ENCODE measurements at places on chromosomes 12 and 14.

DNA sequence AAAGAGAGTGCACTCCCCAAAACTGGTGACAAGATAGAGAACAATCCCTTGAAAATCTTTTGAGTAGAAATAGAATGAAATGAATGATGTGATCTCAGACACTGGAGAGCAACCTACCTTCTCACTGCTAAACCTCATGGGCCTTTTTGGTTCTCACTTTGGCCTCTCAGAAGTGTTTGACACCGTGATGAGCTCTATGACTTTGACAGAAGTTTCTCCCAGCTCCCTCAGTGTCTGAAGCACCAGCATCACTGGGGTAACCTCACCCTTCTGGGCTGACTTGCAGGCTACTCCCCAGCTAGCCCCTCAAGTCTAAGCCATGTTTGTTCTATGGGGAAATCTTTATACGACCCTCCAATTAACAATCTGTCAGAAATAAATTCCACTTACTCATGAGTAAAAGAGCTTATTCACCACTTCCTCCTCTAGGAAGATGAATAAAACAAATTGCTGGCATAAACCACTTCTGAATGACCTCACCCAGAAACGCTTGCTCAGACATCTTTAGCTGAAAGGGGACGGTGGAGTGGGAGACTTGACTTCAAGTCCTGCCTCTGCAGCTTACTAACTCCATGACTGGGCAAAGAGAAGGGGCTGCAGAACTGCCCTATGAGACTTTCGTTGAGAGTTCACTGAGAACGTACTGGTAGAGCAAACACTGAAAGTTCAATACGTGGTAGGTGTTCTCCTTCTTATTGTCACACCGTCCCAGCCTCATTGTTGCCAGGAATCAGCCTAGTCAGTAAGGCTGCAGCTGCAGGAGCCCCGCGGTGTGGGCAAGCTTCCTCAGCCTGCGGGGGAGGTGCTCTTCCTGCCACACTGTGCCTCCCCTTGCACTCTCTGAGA is 46.5 kb downstream of the ST8SIA1 start:
- peak; percentile 7 for DNase-seq

DNA sequence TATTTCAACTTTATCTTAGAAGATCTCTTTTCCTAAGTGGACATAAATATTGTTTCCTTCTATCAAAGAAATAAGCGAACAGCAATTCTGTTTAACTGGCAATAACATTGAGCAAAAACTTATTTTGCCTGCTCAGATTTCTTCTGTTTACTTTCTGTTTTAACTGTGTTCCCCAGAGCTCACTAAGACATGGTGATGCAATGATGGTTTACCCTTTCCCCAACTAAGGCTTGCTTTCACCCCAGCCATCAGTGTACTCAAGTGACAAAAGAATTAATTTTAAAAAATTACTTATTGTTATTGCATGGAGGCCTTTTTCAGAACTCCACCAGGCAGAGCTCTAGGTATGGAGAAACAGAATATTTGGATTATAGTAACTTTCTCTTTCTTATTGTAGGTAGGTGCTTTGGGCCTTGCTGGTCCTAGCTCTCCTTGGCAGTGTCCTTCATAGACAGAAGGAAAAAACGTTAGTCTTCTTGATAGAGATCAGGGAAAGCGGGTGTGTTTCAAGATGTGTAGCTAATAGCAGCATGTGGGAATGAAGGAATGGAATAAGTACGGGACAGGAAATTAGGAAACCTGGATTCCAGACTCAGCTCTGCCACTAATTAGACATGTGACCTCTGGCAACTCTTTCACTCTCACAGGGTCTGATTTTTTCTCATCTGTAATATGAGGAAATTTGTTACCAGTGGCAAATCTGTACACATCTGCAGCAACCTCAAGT is 14.6 kb upstream of the DDHD1 start:
- no peak for DNase-seq

DNA sequence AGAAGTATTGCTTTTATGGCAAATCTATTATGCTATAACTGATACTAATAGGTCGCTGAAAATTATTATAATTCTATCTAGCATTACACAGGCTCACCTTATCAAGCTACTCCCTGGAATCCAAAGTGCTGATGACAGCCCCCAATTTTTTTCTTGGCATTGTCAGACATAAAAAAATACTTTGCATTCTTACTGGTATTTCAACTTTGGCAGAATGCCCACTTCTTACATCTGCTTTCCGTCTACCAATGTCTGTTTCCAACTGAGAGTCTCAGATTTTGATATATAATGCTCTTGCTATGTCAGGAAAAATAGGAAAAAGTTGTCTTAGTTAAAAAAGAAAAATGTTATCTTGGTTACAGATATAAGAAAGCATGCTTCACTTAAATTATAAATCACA is 615.4 kb downstream of the C12orf50 start:
- DNase-seq: no peak

- no peak for DNase-seq
These were observed 333.2 kb downstream of the NPAS3 start for GRCh38 chr14:33271891-33272290.

- DNase-seq: no peak
These were observed 15.9 kb downstream of the ETNK1 start for GRCh38 chr12:22640851-22641250.

- no peak for DNase-seq
These were observed 176.7 kb downstream of the PAH start for GRCh38 chr12:102740141-102740955.

DNA sequence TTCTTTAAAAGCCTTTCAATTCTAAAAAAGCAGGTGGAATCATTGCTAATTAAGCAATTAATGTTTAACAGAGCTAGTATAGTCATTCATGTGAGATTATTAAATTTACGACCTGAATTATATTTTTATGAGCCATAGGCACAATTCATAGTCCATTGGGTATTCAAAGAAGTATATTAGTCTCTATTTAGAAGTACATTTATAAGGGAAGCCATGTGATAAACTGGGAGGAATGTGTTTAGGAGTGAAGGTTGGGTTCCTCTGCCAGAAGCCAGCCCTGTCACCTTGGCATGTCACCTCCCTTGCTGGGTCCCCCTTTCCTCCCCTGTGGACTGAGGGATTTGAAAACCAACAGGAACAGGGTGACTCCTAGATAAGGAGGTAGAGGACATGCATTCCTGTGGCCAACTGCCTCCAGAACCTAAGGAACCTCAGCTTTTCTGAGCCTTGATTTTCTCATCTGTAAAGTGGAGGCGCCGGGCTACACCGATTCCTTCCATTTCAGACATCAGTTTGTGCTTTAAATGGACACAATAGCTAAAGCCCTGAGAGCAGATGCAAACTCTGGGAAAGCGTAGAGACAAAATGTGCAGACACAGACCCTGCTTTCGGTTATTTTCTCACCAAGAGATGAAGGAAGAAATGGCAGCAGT is 5.4 kb upstream of the KRT2 start:
- no peak for DNase-seq

DNA sequence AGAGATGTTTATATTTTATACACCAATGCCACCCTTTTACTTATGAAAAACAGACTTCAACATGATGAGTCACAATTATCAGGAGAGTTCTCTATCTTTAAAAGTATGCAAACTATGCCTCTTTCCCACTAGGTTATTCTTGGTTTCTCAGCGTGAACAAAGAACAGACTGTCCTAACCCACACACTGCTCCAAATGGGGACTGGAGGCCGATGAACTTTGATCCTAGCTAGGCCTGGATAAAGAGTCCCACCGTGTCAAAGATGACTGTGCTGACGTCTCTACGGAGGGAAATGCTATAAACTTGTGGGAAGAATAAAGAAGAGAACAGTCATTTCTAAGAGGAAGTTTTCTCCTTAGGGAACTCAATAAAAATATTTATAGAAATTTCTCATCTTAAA is 160.1 kb downstream of the EPS8 start:
- no peak for DNase-seq

DNA sequence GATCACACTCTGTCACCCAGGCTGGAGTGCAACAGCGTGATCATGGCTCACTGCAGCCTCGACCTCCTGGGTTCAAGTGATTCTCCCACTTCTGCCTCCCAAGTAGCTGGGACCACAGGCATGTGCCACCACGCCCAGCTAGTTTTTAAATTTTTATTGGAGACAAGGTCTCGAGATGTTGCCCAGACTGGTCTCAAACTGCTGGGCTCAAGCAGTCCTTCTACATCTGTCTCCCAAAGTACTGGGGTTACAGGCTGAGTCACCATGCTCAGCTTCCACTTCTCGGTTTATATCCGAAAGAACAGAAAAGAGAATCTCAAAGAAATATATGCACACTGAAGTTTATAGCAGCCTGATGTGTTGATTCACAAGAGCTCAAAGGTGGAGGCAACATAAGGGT is 107.5 kb downstream of the SCARB1 start:
- DNase-seq: no peak

GRCh38 chr14:90381999-90382451 is 14.8 kb upstream of the CALM1 start:
- peak; percentile 23 for DNase-seq

DNA sequence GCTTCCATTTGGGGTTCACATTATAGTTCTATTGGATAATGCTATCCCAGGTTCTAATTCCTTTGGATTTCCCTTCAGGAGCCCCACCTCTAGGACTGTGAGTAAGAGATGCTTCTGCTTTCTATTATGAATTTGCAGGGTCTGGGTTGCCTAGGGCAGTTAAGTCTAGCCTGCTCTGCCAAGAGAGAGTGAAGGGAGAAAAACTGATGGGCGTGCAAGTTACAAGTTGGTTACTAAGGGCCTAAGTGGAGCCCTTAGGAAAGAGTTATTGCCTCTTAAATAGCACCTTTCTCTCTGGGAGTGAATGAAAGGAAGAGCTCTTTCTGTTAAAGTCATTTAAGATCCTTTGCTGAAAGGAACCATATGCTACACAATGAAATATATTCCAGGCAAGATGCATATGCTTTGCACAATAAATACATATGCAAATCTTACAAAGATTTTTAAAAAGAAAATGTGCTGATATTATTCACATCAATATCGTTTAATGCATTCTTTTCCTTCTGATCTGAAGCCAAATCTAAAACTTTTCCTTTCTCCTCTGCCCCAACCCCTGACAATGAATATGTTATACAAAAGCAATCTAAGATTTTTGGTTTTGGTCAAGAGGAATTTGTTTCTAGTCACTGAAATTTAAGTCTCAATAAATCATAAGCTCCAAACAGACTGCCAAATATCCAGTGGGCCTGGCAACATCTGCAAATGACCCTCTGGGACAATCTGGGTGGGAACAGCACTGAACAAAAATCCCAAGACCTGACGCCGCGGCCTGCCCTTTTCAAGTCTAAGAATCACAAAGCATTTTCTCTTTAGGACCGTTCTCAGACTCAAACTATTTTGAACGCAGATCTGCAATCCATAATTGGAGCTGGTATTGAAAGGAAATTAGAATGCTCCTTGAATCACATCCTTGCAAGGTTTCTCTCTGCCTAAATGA is 586.7 kb downstream of the ETNK1 start:
- no peak for DNase-seq

- DNase-seq: no peak
These were observed 134.4 kb upstream of the FGD4 start for GRCh38 chr12:32264961-32265360.

DNA sequence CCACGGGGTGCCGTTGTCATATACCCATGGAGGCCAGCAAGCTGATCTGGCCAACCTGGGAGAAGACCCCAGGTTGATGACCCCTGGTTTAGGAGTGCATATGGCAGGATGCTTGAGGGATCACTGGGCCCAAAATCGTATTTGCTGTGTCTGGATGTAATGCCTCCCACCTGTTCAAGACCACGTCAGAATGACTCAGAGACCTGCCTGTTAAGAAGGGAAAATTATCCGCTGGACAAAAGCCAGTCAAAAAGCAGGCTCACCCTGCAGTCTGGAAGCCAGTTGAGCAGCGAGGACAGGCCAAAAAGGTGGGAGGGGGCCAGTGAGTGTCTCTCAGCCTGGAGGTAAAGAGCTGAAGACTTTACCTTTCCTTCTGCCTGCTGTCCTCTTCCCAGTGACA is 449.2 kb downstream of the DPF3 start:
- DNase-seq: no peak

DNA sequence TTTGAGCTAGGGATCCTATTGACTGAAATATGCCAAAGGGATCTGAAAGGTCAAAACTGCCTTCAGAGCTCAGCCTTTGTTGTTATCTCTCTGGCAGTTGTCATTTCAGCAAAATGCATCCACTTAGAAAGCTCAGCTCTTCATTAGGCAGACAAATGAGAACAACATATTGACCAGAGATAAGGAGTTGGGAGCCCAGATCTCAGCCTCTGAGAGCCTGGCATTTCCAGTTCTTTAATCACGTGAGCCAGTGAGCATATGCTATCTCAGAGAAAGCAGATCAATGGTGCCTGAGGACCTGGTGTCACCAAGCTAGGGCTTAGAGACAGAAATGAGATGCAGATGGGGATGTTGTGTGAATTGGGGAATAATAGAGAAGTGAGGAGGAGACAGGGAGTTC is 101.1 kb downstream of the DAD1 start:
- DNase-seq: no peak

DNA sequence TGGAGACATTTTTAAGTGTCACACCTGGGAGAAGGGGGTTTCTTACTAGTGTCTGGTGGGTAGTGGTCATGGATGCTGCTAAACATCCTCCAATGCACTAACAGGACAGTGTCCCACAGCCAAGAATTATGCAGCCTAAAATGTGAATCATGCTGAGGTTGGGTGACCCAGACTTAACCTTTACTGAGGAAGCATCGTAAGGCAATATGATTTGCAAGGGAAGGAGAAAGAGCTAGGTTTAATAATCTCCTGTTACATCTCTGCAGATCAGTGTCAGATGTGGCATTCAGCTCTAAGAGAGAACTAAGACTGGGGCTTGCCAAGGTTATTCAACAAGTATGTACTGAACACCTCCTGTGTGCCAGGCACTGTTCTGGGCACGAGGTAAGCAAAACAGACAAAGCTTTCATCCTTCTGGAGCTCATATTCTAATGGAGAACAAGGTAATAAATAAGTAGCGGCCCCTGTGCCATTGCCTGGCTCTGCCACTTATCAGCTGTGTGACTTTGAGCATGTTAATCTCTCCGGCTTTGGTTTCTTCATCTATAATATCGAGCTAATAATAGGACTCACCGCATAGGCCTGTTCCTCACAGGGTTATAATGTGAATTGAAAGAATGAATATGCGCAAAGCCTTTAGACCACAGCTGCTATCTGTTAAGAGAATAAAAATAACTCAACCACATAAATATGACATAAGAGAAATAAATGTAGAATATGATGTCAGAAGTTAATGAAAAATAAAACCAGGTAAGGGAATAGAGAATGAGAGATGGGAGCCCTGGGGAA is 13.5 kb upstream of the GOLGA5 start:
- DNase-seq: no peak

Measured in activated CD4-positive, alpha-beta T cell treated with anti-CD3 and anti-CD28 coated beads for 4 hours (primary cell).